ENCODE measurements at places on chromosomes 7 and 10.

DNA sequence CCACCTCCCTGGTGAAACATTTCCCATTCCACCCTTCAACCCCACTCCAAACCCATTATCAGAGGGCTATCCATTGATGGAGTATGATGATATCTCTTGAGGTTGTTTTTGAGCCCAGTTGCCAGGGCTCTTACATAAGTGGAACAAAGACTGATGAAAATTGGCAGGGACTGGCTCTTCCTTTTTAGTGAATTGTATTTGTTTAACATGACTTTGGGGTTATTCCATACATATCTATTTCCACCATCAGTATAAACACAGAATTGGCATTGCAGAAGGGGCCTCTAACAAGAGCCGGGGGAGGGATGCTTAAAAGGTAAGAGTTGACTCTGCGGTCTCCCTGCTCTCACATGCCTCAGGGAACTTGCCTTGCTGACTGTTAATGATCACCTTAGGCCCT lies 28.9 kb downstream of the FZD1 start:
- no peak for DNase-seq

DNA sequence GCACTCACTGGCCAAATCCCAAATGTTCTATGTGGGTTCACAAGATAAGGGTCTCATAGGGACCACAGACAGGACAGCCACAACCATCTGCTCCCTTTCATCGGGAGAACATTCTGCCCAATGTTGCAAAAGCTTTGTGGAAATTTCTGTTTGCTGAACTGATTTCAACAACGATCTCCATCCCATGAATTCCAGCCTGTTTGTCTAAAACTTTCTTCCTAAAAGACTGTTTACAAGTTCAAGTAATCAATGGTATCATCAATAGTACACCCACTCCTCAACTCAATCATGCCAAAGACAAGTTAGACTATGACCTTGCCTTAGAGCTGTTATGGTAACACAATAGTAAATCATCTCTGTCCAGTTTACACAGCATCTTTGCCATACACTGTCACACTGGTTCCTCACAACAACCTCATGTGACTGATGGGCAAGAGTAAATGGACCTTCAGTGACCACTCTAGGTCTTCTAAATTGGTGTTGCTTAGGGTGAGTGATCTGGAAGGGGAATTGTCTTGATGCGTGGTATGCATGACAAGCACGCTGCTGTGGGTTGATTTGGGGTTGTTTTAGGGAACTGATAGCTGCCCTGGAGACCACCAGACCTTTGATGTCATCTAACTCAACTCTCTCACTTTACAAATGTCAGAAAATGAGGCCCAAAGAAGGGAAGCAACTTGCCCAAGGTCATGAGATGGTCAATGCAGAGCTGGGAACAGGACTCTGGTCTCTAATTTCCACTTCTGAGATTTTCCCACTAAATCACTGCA lies 95.1 kb downstream of the PPP1R3C start:
- no peak for DNase-seq

DNA sequence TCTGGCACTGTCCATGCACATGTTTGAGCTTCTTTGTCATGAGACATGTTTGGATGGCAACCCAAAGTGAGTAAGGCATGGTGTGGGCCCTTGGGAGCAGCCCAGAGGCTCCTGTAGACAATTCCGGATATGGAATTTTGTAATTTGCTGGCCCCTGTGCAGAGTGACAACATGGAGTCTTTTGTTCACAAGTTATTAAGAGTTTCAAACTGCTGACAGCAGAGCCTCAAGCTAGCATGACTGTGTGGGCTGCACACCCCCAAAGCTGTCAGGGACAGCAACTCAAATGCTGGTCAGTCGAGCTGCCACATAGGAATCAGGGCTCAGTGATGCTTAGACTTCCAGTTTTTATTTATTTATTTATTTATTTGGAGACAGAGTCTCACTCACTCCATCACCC lies 7.0 kb upstream of the MYL7 start:
- DNase-seq = no peak

DNA sequence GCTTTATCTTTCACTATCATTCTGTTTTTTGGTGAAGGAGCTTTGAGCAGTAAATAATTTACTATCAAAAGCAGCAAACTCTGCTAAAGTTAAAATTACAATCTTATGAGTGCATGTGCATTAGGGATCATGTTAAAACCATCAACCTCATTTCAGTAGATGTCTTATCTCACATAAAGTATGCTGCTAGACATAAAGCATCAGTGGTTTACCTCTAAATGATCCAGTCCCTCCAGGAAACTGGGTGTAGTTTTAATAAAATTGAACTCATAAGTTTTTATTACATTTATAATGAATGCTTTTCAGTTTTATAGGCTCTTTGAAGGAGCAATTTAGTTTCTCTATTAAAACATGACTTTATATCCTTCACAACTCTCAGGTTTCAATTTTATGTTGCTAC lies 108.7 kb downstream of the LRRN3 start:
- no peak for DNase-seq

- no peak for DNase-seq
These were observed 54.0 kb downstream of the CH25H start for GRCh38 chr10:89153116-89153515.

DNA sequence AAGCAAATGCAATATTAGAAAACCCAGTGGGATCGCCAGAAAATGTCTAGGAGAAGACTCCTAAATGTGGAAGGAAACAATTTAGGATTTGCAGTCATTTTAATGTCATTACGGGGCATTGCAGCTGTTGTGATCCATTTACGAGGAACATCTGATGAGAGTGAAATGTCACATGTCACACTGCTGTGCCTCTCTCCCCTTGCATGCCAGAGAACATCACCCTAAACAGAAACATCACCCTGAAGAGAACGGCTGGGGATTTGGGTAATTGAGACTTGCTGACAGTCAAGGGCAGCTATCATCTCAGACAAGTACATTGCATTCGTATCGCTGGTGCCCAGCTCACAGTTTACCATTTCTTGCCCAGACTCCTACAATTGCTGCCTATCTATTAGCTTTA lies 785.7 kb upstream of the POM121L12 start:
- DNase-seq = no peak

DNA sequence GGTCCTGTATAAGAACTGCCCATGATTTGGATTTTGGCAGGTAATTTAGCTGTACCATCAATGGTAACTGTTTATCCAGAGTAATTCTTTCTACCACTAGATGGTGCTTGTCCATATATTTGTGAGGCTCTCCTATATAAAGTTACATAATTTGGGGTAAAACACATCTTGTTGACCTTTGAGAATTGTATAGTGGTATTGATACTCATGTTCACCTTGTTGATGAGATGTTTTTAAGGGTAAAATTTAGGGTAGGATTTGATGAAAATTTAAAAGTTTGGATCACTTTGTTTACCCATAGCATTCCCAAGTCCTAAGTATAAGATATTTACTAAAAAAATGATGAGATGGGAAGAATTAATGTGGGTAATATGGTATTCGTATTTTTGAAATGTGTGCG lies 31.6 kb downstream of the ST7 start:
- no peak for DNase-seq

DNA sequence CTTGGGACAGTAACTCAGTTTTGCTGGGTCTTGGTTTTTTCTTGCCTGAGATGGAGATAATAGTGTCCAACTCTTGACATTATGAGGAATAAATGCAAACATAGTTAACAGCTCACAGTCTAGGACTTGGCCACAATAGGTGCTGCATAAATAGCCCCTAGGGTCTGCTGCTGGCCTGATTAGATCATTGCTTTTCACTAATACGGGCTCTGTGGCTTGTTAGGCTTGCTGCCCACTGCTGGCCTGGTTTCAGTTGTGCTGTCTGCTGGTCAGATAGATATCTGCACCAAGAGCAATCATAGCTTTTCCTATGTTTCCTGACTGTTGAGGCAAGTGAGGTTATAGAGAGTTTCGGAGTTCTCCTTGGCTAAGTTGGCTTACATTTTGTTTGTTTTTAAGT lies 246.1 kb downstream of the DNAJB9 start:
- no peak for DNase-seq

- no peak for DNase-seq
These were observed 6.4 kb upstream of the AGK start for GRCh38 chr7:141544831-141545230.

DNA sequence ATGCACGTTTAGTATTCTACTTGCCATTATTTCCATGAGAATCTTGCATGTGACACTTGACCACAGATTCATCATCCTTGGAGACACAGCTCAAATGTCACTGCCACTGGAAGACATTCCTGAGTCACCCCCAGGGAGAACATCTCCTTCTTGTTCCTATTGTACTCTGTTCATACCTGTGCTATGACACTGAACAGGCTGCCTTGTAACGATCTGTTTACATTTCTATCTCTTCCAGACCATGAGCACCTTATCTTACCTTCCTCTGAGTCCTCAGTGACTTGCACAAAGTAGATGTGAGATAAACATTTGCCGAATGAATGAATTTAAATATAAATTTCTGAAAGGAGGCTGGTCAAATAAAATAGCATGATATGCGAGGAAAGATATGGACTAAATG lies 331.9 kb upstream of the LRRN3 start:
- DNase-seq = no peak

DNA sequence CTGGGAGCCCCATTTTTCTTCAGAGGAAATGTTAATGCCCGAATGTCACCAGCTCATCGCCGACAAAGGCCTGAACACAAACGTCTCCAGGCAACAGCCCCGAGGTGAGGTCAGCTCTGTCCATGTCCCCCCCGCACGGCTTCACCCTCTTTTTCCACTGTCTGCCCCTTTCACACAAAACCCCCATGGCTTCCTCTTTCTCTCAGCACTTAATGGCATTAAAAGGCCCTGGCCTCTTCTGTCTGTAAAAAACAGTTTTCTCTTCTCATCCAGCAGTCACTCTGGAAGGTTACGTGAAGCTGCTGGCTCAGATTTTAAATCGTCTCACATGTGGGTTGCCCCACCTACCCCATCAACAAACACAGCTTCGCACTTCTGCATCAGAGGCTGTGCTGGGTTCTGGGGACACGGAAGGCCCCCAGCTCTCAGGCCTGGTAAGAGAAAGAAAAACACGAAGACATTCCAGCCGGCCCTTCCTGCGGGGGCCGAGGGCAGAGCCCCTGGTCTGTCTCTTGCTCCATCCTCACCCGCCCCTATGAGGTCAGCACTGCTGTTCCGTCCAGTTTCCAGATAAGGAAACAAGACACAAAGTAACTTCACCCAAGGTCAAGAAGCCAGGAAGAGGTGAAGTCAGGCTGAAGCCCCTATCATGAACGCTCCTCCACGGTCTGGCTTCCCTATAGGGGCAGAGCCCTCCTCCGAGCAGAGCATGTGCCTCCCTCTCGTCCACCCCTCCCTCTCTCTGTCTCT lies 91.1 kb upstream of the PDGFA start:
- no peak for DNase-seq

- no peak for DNase-seq
These were observed 157.2 kb downstream of the ARHGAP12 start for GRCh38 chr10:31771331-31771831.

DNA sequence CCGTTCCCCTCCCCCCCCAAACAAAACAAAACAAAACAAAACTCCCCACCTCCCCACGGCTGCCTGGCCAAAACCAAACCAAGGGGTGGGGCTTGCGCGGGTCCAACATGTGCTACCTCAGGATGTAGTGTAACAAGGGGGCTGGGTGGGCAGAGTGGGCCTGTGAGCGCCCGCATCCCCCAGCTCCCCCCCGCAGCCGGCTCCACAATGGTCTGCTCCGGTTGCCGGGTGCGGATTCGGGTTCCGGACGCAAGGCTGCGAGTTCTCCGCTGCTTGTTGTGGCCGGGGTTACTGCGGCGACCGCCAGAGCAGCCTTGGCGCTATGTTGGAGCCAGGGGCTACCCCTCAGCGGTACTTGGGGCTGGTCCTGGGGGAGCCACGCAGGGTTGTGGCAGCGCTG lies 4.9 kb downstream of the C10orf143 start:
- DNase-seq = no peak

GRCh38 chr7:68833422-68833821 lies 764.9 kb upstream of the AUTS2 start:
- no peak for DNase-seq

DNA sequence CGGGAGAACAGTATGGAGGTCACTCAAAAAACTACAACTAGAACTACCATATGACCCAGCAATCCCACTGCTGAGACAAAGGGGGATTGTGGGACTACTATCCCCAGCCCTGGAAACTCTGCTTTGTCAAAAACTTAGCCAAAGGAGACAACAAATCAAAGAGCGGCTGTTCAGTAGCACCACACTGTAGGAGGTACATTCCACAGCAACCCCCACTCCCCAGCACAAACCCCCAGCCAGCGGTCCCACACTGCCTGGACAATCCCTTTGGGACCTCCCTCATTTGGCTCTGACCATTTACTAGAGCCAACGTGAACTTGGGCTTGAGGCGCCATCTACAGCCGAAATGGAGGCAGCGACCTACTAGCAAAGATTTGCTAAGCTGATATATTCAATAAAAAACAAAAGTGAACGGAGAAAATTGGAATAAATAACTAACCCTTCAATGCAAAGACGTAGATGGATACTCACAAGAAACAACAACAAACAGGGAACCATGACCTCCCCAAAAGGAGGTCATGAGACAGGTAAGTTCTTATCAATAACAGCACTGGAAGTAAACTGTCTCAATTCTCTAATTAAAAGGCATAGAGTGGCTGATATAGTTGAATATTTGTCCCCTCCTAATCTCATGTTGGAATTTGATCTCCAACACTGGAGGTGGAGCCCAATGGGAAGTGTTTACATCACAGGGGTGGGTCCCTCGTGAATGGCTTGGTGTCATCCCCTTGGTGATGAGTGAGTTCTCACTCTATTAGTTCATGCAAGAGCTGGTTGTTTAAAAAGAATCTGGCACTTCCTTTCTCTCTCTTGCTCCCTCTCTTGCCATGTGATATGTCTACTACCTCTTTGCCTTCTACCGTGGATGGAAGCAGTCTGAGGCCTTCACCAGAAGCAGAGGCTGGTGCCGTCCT lies 119.0 kb upstream of the KCNMA1 start:
- no peak for DNase-seq

DNA sequence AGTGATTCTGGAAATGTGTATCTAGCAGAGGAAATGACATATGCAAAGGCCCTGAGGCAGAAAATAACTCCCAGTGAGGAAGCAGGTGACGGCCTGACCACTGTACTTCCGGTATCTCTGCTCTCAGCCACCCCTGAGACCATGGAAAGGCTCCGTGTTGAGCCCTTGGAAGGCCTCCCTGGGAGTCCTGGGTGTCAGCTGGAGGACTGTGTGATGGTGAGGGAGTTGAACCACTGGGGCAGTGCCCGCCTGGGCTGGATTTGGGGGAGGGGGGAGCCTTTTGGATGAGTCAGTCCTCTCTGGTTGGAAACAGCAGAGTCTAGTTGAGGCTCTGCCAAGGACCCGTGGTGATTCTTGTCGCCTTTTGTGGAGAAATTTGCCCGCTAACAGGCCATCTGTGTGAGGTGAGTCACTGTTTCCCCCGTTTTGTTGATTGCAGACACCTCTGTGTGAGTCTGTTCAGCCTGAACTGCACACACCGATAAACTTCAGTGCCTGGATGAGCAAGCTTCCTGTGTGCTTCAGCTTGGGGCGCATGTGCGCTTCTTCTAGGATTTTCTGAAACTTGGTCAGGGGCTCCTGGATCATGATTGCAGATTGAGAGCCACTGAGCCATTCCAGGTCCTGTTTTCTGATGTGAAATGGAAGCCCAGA lies 98.6 kb downstream of the GRK5 start:
- DNase-seq = no peak
